ENCODE measurements at places on chromosomes 3 and 15.

DNA sequence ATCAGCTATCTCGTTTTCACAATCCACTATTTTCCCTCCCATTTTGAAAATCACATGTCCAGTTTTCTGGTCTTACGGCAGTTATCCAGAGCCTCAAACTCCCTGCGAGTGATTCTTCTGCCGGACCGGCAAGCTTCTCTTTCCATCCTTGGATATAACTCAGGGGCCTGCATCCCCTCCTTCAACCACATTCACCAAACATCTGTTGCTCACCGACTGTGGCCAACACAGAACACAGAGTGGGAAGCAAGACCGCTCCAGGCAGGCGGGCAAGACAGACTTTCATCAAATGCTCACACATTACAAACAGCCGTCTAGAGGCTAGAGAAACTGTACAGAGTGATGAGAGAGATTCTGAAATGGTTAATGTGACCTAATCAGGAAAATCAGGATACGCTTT lies 7.6 kb upstream of the SLC12A8 start:
- no peak for DNase-seq

DNA sequence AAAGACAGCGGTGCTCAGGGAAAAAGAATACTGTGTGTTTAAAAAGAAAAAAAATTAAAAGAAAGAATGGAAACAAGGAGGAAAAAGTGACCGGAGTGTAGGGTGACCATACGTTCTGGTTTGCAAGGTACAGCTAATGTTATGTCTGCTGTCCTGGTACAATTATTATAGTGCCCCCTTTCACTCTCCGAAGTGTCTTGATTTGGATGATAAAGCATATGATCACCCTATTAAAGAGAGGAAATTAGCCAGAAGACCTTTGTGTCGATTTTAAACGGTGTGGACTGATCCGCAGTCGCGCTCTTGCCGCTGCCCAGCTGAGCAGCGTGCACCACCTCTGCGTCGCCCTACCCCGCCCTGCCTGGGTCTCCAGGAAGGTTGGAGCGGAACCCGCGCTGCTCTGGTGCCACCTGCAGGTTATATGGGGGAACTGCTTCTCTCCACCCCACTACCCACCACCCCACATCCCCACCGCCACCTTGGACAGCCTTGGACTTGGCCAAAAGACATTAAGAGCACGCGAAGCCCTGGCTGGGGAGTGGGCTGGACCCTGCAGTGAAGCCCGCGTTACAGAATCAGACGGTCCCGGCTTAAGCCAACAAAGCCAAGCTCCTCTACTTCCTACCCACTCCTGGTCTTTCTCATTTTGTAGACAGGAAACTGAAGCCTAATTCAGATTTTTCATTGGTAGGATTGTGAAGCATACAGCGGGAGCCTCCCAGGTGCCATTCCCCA lies 41.2 kb upstream of the UBE2Q2 start:
- DNase-seq = peak; percentile 43

- no peak for DNase-seq
These were observed 72.1 kb downstream of the ANO10 start for GRCh38 chr3:43549626-43550290.

GRCh38 chr3:45776611-45777010 lies 19.7 kb downstream of the SLC6A20 start:
- no peak for DNase-seq

- no peak for DNase-seq
These were observed 82.3 kb downstream of the ST6GAL1 start for GRCh38 chr3:187012609-187013051.

GRCh38 chr15:89370120-89370977 lies 35.7 kb upstream of the POLG start:
- no peak for DNase-seq

DNA sequence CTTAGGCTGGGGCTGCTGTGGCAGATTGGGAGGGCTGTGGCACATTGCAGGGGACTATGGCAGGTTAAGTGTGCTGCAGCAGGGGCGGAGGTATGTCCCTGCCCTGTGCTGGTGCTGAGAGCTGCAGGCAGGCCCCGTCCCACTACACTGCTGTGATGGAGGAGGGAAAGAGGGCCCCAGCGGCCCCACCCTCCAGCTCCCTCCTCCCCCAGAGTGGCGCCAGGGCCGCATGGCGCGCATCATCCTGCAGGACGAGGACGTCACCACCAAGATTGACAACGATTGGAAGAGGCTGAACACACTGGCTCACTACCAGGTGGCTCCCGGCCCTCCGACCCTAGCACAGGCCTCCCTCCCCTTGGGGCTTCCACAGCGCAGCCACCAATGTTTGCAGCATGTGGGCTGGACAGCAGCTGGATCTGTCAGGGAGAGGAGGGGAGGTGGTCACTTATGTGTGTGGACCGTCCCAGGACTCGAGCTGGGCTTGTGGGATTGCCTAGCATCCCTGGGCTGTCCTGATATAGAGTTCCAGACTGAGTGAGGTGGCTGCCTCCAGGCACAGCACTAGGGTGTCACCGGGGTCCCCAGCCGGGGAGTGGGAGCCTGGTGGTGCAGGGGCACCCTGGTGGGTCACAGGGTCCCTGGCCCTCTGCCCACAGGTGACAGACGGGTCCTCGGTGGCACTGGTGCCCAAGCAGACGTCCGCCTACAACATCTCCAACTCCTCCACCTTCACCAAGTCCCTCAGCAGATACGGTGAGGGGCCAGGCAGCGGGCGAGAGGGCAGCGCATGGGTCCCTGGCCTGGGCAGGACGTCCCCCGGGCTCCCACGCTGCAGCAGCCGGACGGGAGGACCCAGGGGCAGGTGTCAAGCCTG lies 46.1 kb downstream of the PLXNA1 start:
- no peak for DNase-seq

DNA sequence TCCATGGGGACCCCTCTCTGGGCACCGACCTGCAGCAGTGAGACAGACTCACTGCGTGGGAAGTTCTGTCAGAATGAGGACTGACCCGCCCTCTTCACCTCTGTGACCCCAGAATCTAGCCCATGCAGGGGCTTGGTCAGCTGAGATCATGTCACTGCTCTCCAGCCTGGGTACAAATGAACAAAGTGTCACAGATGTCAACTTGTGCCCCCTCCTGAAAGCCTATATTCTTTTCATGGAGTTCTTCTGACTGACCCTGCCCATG lies 210.8 kb downstream of the XXYLT1 start:
- no peak for DNase-seq

DNA sequence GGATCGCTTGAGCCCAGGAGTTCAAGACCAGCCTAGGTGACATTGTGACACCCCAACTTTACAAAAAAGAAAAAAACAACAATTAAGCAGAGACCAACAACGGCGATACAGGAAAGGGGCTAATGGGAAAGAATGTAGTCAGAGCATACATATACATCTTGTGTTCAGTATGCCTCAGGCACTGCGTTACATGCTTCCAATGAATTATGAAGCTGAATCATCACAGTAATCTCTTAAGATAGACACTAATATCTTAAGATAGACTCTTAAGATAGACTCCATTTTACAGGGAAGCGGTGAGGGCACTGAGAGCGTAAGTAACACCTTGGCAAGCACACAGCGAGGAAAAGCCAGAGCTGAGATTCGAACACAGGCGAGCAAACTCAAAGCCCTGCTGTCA lies 6.1 kb upstream of the LDHAL6B start:
- peak; percentile 22 for DNase-seq

DNA sequence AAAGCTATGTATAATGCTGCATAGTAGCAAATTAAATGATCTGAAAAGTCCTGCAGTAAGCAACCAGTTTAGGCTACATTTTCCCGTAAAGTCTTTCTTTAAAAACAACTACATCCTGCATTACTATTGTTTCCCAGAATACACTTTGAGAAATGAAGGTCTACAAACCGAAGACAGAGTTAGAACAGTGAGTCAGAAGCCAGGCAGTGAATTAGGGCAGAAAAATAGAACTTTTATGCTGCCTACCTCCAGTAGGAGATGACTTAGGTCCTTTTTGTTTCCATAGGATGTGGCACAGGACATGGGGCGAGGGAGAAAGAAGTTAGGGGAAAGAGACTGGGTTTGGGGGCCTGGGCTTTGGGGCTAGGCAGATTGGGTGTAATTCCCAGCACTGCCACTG lies 127.3 kb downstream of the PPM1L start:
- no peak for DNase-seq

DNA sequence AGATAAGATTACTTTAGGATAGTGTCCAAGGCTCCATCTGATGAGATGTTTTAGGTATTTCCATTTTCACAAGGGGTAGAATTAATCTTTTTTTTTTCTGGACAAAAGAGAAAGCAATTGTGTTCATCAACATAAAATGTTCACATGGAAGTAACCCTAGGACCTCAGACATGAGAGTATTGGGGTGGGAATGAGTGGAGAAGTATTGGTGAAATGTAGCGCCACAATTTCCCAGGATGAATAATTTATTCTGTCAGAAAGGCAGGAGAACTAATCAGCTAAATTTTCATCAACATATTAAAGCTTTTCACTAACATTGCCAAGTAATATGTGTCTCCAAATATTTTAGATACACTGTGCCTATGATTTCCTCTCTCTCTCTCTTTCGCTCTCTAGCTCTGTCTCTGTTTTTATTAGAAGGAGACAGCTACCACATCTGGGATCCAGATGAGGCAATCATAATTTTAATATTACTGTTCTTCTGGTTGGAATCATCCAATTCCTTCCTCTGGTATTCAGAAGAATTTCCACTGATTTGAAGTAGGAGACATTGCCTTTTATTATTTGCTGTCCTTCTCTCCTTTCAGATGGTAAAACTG lies 21.6 kb upstream of the ZNF280D start:
- DNase-seq = no peak

GRCh38 chr15:89136818-89137772 lies 48.8 kb downstream of the ABHD2 start:
- DNase-seq = no peak

DNA sequence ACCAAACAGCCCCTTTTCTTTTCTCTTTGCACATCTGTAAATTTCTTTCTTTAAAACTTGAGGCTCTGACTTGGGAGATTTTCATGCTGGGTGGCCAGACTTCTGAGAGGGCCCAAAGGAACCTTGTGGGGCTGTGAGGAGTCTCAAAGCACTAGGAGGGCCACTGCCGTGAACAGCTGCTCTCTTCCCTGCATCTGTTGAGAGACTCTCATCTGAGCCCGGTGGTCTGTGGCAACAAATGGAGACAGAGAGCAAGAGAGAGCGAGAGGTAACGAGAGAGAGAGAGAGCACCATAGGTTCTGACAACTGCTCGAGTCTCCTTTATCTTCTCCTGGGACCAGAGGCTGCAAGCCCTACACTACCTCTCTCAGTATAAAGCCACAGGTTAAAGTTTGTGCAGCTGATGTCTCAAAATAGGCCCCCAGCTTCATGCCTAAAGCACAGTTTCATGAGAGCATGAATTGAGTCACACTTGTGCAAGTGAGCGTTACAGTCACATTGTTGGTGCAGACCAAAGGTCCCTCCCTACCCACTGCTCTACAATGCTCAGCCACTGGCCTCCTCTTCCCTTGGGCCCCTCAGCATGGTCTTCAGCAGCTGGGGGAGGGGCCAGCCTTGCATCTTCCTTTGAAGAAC lies 60.7 kb downstream of the ZNF621 start:
- DNase-seq = no peak

DNA sequence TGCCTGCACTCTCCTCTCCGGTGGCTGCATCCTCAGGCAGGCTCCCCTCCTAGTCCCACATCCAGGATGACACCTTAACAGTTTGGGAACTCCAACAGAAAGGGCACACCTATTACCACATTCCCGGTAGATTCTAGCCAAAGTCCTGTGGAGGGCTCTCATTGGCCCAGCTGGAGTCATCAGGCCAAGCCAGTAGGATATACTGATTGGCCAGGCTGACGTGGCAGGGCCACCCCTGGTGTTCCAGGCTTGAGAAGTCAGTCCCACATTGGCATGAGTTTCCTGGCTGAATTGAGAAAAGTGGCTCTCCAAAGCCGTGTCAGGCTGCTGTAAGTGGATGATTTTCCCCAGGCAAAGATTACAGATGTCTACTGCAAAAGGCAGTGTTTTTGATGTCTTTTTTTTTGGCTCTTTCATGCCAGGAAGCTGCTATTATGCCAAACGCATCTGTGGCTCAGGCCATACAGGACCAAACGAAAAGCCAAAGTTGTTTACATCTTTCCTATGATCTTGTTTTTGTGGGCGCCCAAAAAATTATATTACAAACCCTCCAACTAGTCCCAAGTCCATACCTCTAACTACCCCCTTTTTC lies 6.6 kb upstream of the BLM start:
- DNase-seq = no peak

DNA sequence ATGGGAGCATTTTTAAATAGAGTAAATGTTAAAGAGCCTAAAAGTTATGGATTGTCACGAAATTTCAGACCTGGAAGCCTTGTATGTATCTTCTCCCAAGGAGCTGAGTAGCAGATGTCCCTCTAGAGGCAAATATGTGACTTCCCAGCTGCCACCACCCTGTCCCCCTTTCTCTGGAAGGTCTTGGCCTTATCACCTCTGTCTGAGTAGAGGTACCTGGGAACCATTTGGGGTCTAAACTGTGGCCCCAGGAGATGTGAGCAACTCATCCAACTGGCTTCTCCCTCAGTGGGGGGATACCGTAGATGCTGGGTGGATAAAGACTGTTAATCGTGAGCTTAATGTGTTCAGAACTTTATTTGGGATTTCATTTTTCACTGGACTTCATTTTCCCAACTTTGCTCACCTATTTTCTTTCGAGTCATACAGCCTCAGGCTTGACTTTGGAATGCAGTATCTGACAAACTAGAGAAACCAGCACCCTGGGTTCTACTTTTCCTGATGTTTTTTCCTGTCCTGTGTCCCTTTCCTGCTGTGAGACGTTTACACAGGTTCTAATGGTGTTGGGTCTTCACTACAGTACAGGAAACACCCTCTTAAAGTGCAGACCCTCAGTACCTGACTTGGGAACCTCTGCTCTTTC lies 53.3 kb upstream of the CCR4 start:
- no peak for DNase-seq

- no peak for DNase-seq
These were observed 7.5 kb upstream of the LCTL start for GRCh38 chr15:66573348-66573718.

DNA sequence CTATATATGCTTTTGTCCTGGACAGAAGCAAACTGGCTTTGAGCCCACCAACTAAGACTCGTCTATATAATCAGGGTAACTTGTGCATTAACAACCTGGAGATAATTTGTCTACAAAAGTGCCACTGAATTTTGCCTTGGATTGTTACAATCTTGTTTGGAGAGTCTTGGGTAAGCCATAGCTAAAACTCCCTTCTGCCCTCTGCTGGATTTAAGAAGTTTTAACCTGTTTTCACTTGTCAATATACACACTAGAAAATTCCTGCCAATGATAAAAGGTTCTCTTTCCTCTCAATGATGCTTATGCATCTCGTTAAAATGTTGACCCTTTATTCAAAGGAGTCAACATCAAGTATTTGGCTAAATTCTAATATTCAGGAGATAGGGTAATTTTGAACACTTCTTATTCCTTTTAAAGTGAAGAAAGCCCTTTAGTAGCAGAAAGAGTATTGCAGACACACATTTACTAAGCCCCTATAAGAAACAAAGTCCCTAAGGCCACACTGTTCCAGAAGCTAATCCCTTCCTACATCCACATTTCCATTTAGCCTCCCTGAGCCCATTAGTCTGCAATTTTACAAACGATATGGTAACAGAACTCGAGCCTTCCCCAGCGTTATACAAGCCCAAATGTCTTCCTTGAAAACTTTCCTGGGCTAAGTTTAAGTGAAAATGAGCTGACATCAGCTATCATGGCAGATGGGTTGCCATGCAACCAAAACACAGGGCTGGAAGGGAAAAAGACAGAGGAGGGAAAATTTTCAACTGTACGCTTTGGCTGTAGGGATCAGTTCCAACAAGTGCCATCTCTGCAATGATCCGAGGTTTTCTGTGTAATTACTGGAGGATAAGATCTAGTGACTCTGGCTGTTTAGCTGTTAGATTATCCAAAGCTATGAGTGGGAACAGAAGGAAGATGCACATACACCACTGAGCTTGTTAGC lies 75.9 kb upstream of the FGF12 start:
- DNase-seq = no peak

Measured in RCC 7860 (cell line).